ENCODE measurements at places on chromosomes 3 and 15.

DNA sequence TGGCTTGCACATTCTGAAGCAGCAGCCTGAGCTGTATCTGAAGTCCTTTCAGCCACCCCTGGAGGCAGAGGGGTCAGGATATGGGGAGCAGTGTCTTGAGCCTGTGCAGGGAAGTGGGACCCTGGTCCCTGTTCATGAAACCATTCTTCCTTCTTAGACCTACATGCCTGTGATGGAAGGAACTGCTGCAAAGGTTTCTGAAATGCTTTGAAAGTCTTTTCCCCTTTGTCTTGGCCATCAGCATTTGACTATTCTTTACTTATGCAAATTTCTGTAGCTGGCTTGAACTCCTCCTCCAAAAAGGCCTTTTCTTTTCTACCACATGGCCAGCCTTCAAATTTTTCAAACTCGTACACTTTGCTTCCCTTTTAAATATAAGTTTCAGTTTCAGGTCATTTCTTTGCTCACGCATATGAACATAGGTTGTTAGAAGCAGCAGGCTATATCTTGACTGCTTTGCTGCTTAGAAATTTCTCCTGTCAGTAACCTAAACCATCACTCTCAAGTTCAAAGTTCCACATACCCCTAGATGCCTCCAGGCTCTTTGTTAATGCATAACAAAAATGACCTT lies 62.3 kb downstream of the GALK2 start:
- DNase-seq: no peak

- DNase-seq: no peak
Observed at GRCh38 chr3:8371960-8372463, 129.6 kb upstream of the LMCD1 start.

DNA sequence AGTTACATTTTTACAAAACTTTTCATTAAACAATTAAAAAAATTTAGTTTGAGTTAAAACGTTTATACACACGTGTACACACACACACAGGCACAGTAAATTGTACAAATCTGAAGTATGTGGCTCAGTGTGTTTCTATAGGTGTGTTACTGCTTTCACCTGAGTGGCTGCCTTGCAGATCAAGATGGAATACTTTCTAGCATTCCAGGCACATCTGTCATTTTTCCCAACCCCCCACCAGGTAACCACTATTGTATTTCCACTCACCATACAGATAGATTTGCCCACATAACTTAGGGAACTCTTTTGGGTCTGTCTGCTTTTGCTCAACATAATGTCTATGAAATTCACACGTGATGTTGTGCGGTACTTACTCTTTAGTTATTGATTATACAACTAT lies 141.1 kb downstream of the PTPRG start:
- DNase-seq: no peak

GRCh38 chr3:127954640-127955039 lies 39.6 kb downstream of the KBTBD12 start:
- no peak for DNase-seq

DNA sequence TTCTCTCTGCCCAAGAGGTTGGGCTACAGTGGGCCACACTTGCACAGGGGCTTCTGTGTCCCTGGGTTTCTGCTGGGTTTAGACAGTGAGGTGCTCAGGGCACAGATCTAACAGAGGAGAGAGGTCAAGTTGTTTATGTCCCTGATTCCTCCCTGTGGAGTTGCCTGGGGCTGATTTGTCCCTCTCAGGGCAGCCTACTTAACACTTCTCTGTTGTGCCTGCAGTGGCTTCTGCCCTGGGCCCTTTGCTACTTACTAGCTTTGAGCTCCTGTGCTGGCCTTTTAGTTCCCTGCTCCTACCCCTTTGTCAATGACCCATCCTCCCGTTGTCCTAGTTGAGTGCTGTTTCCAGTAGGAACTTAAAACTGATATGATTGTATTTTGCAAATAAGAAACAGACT lies 114.0 kb upstream of the RGMA start:
- no peak for DNase-seq

DNA sequence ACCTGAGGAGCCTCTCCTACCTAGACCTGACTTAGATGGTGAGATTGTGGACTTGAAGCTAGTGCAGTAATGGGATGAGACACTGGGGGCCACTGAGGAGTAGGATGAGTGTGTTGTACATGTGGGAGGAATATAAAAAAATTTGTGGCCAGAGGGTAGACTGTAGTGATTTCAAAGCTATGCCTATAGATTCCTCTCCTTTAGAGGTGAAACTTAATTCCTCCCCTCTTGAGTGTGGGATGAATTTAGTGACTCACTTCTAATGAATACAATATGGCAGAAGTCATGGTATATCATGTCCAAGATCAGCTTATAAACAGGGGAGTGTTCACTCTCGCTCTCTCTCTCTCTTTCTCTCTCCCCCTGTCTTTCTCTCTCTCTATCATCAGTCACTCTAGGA lies 6.7 kb downstream of the ZNF860 start:
- no peak for DNase-seq

DNA sequence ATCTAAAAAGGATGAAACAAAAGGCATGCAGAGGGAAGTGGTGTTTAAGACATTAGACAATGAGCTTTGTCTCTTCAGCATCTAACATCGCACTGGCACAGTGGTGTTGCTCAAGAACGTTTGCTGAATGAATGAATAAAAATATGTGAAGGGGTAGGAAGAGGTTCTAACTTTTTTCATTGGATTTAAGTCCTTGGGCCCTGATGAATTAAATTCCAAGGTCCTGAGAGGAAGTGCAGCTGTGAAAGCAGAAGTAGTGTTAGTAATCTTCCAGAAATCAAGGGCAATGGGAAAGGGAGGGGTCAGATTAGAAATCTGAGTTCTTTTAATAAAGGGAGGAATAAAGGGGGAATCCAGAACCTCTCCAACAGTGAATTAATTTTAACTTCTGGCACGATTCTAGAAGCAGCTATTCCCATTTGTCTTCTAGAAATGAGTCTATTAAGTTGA lies 29.6 kb downstream of the TLNRD1 start:
- no peak for DNase-seq

DNA sequence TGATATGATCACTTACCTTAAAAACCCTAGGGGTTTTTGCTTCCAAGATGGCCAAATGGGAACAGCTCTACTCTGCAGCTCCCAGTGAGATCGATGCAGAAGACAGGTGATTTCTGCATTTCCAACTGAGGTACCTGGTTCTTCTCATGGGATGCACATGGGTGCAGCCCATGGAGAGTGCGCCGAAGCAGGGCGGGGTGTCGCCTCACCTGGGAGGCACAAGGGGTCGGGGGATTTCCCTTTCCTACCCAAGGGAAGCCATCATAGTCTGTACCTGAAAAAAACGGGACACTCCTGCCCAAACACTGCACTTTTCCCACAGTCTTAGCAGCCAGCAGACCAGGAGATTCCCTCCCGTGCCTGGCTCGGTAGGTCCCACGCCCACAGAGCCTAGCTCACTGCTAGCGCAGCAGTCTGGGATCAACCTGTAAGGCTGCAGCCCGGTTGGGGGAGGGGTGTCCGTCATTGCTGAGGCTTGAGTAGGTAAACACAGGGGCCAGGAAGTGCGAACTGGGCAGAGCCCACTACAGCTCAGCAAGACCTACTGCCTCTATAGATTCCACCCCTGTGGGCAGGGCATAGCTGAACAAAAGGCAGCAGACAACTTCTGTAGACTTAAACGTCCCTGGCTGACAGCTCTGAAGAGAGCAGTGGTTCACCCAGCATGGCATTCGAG lies 78.6 kb downstream of the CTNNB1 start:
- no peak for DNase-seq

- DNase-seq: no peak
Observed at GRCh38 chr15:81302701-81303109, 21.2 kb downstream of the STARD5 start.

- DNase-seq: no peak
Observed at GRCh38 chr3:45021524-45022297, 4.4 kb upstream of the CLEC3B start.

DNA sequence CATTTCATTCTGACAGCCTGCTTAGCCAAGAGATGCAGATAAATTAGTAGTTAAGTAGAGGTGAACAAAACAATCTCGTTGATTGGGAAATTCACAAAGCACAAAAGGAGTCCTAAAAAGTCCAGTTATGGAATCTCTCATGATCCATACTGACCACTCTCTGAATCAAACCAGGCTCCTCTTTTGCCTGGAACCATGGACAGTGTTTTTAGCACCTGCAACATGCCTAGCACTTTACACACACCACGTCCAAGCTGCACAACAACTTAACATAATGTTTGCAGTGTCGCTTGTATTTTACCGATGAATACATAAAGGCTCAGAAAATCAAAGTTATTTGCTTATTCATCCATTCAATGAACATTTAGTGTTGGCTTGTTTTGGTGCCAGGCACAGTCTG lies 101.8 kb upstream of the ST8SIA2 start:
- DNase-seq: no peak

- DNase-seq: no peak
Observed at GRCh38 chr3:164326714-164327113, 751.6 kb downstream of the SI start.

- no peak for DNase-seq
Observed at GRCh38 chr3:184712248-184713039, 580 bp upstream of the MAGEF1 start.

GRCh38 chr3:41579861-41580260 lies 380.6 kb downstream of the CTNNB1 start:
- no peak for DNase-seq

GRCh38 chr3:4083225-4084015 lies 219.7 kb upstream of the SETMAR start:
- DNase-seq: no peak

DNA sequence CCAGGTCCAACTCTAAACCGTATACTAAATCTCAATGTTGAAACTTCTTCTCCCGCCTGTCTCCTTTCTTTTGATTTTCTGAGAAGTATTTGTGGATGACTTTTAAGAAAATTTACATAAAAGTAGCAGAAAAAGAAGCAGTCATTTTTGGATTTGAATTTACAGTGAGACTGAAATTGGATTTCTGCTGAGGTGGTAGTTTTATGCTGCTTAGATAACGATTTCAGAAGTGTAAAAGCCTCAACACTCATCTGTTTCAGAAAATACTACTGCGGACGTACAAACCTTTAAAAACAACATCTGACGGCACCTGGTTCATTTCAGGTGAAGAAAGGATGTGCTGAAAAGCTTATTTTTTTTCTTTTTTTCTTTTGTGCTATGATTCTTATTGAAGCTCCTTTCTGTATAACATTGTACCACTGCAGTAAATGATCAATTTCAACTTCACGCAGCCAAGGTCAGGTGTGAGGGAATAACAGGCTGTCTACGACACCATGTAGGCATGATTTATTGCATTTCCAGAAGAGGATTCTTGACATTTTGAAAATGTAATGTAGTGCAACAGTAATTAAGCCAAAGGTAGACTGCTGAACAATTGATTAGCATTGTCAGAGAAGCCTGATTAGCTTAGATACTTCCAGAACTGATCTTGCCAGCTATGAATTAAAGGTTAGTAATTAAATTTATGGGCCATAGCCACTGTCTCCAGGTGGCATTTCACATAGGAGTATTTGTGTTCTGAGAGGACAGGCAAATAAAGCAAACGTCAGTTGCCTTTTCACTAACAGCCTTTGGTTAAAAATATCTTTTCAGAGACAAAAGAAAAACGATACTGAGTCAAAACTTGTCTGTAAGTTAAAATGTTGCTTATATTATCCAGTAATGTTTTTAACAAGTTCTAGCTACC lies 134.6 kb upstream of the KBTBD8 start:
- DNase-seq: no peak

- DNase-seq: no peak
Observed at GRCh38 chr15:31471731-31472430, 145.2 kb downstream of the KLF13 start.

- no peak for DNase-seq
Observed at GRCh38 chr15:64348455-64348854, 7.5 kb downstream of the CSNK1G1 start.

DNA sequence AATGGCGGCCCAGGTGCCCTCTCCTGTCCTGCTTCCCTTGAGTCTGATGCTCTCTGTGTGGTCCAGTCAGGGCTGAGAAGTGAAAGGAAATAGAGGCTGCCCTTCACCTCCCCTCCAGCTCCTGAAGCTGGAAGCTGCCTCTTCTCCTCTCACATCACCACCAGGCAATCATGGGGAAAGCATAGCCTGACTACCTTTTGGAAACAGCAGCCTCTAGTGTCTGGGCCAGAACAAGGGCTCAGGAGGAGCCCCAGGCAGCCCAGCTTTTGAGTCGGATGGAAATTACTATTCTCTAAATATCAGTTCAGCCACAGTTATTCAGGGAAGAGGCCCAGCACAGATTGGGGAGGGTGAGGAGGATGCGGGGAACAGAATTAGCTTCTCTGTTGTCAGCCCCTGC lies 43.3 kb upstream of the CCDC174 start:
- DNase-seq: no peak

- no peak for DNase-seq
Observed at GRCh38 chr15:86205096-86205495, 125.4 kb downstream of the AGBL1 start.

DNA sequence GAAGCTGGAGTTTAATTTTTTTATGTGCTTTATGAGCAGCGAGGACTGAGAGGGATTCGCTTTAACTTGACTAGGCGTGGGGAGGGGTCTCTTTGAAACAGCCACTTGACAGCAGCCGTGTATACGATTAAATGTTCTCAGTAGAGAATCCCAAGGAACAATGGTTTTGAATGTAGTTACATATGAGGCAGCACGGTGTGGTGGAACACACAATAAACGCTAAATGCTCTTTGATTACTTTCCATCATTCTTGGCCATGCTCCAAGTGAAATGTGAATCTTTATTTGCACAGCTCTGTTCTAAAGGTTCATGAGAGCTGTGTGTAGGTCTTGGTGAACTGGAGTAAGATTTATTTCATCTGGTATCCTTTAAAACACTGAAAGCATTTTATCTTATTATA lies 251.4 kb upstream of the TGFBR2 start:
- DNase-seq: no peak

DNA sequence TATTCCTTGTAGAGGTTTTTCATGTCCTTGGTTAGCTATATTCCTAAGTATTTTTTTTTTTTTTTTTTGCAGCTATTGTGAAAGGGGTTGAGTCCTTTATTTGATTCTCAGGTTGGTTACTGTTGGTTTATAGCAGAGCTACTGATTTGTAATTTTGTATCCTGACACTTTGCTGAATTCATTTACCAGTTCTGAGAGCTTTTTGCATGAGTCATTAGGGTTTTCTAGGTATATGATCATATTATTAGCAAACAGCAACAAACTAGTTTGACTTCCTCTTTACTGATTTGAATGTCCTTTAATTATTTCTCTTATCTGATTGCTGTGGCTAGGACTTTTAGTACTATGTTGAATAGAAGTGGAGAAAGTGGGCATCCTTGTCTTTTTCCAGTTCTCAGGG lies 737.4 kb downstream of the ZNF385D start:
- DNase-seq: no peak
